ENCODE measurements at places on chromosomes 3 and 15. TPM values are rescaled to one million over a fixed set of nuclear protein-coding genes. Genes with fewer than 3 reads are reported as not detected.

DNA sequence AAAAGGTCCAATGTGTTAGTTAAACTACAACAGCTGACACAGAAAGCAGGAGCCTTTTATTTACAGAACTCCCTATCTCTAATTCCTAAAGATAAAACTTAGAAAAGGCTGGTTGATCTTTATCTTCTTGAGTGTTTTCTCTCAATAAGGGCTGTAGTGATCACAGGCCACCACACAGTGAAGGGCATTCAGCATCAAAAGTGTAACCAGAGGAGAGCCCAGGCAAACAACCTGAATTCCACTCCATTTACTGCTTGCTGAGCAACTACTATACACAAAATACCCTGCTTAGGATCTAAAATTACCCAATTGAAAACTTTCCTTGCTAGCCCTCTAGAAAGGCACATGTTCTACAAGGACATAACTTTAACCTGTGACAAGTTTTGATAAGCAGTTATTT, 122.7 kb downstream of the MEIS2 start:
- no peak for DNase-seq

GRCh38 chr3:106348139-106348690, 479.4 kb upstream of the CBLB start:
- DNase-seq = no peak

Gene SELENOK
- 127 TPM for total RNA-seq

GRCh38 chr15:32694222-32694983, 23.4 kb upstream of the GREM1 start:
- no peak for DNase-seq

Gene EFCC1
- total RNA-seq = 0.15 TPM

DNA sequence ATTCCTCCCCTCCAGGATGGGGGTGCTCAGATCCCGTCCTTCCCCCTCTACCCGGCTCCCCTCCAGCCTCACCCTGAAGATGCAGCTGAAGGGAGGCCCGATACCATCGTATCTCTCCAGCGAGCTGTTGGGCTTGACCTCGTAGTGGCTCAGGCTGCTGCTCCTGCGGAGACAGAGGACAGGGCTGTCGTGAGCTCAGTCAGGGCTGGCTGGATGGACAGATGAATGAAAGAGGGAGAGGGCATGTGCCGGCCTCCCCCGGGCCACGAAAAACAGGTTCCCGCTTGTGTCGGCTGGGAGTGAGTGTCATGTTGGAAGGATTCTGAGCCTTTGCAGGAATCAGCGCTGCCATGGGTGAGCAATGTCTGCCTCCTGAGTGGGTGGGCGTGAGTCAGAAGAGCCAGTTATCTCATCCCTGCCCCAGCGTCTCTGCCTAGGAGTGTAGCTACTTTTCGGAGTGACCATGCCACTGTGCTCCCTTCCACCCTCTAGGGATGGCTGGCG, 35.2 kb downstream of the FEM1B start:
- DNase-seq = no peak

DNA sequence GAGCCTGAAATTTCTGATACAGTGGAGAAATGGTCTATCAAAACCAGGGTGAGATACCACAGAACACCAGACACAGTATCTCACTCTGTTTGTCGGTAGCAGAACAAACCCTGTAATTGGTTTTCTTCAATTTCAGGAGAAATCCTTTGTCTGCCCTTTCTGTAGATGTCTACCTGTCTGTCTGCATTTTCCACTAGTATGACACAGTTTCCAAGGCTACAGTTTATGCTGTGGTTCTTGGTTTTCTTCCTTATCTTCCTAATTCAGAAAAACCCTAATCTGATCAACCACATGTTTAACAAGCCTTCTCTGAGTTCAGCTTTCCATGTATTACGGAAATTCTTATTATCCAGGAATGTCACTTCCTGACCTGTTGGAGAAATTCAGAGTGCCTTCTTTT, 70.8 kb downstream of the SCN11A start:
- DNase-seq = no peak

DNA sequence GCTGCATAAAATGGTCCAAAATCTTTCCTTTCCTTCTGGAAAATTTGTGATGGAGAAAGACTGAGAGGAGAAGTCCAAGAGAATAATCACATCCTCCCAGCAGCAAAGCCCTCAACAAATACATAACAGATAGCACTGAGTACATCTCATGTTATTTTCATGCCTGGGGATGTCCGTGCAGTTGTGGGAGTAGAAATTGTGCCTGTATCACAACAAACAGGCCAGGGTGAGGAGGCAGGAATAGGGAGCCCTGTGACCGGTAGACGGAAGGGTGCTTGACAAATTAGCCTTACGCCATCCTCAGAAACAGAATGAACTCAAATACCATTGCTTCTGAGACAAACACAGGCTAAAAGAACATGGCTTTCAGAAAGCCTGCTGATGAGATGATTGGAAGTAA, 333.2 kb upstream of the UMPS start:
- DNase-seq = no peak

GRCh38 chr3:30355622-30356021, 250.8 kb upstream of the TGFBR2 start:
- no peak for DNase-seq

DNA sequence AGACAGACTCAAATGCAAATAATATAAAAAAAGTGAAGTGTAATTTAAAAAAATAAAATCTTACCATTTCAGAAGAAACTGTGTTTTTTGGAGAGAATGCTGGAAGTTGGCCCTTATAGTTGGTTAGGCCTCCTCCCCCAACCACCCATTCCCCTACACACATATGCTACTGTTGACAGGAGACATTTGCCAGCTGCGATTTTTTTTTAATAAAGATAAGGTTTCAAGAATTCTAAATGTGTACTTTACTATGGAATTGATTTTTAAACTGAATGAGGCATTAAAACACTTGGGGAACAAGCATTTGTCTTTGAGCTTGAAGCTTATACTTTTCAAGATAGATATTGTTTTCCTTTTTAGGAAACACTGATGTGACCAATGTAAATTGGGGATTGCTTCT, 4.4 kb upstream of the SSR3 start:
- DNase-seq = no peak

DNA sequence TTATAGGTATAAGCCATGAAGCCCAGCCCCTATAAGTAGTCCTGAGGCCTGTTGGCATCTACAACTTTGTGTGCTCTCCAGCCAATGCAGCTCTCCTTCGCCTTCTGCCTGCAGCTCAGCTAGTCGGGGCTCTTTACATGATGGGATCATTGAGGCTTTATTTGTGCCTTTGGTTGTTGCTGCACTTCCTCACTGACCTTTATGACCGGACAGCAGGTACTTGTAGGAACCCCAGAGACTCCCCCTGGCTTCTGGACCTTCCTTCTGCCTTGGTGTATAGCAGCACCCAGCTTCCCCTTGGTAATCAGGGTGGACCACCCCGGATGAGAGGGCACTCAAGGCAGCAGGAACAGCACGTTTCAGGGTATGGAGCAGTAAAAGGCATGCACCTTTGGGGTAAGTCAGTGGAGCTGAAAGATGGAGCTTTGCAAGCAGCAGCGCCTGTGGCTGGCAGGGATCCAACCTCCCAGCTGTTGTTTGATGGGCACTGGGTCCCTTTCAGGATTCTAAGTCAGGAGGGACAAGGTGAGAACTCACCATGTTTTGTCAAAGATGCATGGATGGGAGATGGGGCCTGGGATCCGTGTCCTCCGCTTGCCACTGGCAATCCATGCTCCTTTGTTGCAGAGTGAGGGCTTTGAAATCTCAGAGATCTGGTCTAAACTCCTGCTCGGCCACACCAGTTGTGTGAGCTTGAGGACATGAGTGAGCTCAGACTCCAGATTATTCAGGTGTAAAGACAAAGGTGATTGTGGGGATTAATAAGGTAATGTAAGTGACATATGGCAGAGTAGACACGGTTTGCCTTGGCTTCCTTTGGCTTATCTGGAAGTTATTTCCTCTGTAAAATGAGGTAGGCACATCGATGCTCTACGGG, 65.1 kb upstream of the KLF13 start:
- DNase-seq = no peak

GRCh38 chr3:129527262-129527661, 1.2 kb upstream of the RHO start:
- DNase-seq = no peak

- DNase-seq = no peak
Measured at GRCh38 chr15:96627031-96627568, 296.6 kb downstream of the NR2F2 start.

DNA sequence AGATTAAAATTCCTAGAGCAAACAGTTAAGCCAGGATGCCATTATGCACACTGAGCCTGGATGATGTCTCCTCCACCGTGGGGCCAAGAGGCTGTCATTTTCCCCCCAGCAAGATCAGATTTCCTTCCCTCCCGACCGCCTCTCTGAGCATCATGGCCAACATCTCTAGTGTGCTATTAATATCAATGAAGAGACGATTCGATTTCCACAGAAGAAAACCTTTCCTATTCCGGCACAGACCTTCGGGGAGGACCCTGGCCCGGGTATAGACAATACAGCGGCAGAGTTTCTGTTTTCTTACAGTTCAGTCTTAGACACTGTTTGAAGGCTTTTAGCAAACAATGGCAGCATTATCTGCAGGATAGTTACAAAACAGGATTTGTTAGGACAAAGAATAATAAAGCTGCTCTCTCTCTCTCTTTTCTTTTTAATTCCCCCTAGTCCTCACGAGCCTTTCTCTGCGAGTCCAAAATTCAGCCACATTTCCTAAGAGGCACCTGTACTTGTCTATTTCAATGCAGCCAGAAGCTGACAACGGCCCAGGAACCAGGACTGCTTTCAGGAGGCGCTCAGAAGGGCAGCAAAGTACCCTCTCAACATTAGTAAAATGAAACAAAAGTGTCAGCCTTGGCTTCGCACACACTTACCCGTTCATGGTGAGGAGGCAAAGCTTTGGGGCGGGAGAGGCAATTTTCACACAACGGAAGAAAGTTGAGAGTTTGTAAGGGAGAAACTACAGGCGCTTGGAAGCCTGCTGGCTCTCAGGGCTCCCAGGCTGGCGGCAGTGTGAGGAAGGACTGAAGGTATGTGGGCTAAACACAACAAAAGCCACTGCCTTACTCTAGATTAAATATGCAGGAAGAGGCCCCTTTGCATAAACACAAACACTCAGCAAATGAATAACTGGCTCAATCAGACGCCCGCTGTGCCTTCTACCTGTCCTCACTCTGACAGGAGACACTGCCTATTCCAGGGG, 278.0 kb downstream of the FOXP1 start:
- peak; percentile 29 for DNase-seq

GRCh38 chr15:58931987-58932588, 1.4 kb downstream of the SLTM start:
- peak; percentile 3 for DNase-seq

GRCh38 chr3:107227091-107227490, 150.1 kb upstream of the CCDC54 start:
- no peak for DNase-seq

Gene FRMD5
- not detected for total RNA-seq

DNA sequence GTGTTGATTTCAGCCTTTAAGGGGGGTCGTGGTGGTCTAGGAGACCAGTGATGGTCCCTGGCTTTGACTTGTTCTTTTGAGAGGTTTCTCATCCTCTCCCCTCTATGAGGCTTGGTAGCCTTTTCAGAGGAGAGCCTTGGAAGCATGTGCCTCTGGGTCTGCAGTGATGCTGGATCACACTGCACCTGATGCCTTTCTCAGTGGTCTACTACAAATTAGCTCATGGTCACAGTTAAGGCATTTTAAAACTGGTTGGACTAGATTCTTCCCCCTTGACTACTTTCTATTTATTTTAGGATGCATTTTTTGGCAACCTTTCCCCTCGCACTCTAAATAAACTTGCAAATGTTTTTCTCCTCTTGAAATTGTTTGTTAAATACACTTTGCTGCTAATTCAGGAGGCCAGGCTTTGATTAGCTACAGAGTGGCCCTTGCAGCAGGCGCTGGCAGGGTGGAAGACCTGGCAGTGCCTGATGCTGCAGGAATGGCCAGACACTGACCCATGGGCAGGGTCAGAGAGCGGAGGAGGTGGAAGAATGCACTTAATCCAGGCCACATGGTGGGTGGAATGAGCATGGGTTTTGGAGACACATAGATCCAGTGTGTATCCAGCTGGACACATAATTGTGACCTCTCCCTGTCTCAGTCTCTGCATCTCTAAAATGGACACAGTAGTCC, 318.8 kb upstream of the CTDSPL start:
- no peak for DNase-seq

- DNase-seq = no peak
Measured at GRCh38 chr3:112374333-112374734, 41.4 kb downstream of the CD200 start.

Gene P3H2
- not detected for total RNA-seq

GRCh38 chr3:34008836-34009809, 210.7 kb downstream of the PDCD6IP start:
- DNase-seq = no peak

Gene EXD1
- total RNA-seq = not detected

DNA sequence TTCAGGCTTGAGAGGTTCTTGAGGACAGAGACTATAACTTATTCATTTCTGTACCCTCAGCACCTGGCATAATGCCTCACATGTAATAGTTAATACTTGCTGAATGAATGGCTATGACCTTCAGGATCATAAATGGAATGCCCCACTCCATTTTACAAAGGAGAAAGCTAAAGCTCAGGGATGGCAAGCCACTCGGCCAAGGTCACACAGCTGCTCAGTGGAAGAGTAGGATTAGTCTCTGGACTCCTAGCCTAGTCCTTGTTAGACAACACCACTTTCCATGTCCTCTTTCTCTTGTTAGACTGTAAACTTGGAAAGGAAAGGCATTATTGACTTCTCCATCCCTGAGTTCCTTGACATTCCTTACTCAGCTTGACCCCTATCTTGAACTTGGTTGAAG, 3.2 kb upstream of the ALPK3 start:
- DNase-seq = no peak

DNA sequence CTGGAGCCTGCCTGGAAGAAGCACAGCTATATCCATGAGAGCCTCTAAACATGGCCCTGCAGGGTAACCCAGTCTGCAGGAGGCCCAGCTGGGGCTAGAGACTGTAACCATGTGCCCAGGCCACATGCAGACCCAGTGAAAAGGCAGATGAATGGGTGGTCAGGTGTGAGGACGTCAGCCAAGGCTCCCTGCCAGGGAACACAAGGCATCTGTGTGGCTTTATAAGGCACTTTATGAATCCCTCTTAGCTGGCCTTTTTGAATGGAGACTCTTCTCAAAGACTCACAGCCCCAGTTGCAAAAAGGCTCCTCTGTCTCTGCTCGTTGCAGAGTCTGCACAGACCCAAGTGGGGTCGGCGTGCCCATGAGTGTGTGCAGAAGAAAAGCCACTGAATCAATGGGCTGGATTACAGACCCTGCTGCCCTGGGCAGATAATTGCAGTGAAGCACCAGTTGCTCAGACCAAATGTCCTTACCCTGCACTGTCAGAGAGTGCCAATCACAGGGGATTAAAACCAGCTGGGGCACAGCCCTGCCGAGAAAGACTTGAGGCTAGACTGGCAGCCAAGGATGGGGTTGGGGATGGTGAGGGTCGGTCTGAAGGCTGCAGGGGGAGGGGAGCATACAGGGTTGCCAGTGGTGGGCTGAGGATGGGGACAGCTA, 154.2 kb downstream of the RAB11A start:
- no peak for DNase-seq

Gene APOD
- not detected for total RNA-seq

DNA sequence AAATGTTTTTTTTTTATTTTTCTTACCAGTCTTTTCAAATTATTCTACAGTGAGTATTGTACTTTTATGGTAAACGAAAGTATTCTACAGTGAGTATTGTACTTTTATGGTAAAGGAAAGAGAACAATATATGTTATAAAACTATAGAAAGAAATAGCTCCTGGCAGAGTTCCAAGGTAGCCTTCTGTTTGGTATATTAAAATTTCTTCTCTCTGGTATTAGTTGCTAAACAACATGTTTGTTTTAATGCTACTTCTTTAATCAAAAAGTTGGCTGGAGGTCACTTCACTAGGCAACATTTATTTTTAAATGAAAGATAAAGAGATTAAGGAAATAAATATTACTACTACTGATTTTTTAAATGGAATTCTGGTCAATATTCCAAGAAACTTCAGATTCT, 108.6 kb upstream of the ARL6 start:
- no peak for DNase-seq

- DNase-seq = no peak
Measured at GRCh38 chr3:108509263-108509662, 1.1 kb downstream of the MYH15 start.
